ENCODE measurements at places on chromosomes 3 and 15.

DNA sequence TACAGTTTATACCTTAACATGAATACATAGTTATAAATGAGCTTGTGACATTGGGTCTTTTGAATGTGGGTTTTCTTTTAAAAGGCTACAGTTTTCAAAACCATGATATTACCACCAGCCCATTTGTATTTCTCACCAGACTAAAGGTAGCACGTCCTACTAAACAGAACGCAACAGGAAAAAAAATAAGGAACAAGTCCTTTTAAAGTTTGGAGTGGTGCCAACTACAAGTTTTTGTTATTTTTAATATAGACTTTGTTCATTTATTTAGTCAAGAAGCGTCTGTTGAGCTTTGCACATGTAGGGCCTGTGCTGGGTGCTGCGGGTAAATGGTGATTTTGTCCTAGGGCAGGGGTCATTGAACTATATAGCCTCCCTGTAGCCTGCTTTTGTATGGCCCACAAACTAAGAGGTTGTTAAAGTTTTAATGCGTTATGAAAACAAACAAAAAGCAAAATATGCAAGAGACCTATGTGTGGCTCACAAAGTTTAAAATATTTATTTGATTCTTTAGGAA, 164.4 kb downstream of the GHSR start:
- no peak for DNase-seq

DNA sequence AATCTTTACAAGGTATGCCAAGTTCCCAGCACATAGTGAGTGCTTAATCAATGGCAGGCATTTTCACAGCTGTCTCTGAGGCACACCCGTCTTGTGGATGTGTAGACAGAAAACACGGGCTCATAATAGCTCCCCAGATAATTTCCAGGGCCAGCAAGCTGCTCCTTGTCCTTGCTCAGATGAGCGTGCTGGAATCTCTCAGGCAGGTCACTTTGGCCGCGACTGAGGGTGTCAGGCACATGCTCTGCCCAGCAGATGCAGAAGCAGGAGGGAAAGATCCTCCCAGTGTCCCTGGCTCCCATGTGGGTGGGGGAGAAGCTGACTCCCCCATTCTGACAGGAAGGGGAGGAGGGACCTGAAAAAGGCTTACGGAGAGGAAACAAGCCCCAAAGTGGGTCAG, 35.6 kb upstream of the SLC6A1 start:
- DNase-seq: no peak

DNA sequence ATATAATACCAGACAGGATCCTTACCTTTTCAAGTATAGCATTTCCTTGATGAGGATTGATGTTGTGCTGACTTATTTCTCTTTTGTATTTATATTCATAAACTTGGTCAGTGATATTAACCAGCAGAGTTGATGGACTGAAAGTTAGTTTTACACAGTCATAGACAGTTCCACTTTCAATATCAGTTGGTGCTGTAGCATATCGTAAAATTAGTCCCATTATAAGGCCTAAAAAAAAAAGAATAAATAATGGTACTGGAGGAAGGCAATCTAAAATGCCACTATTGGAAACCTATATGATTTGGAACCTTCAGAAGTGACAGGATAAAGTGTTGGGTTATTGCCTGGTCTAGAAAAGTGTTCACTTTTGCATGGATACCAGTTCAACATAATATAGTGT, 16.3 kb downstream of the SLC9A9 start:
- no peak for DNase-seq

DNA sequence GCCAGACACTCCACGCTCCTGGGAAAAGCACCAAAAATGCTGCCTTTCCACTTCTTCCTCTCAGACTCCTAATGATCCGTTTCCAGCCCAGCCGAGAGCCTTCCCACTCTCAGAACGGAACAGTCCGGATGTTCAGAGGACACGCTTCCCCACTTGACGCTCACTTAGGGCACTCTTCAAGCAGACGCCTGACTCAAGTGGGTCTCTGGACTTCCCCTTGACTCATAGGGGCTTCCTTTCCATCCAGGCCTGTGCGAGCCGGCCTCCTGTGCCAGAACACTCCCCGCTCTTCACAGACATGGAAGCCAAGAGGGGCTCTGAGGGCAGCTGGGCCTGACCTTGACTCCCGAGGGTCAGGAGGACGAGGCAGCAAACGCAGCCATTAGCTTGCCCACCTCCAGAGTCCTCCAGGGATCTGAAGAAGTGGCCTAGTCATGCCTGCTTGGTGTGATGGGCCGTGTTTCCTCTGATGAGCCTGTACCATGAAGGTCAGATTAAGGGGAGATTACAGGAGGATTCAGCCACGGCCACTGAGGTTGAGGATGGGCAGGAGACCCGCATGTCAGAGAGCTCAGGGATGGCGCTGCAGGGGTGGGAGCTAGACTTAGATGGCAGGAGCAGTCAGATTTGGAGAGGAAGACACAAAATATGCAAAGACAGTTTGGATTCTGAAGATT, 114.7 kb upstream of the TLE3 start:
- no peak for DNase-seq

DNA sequence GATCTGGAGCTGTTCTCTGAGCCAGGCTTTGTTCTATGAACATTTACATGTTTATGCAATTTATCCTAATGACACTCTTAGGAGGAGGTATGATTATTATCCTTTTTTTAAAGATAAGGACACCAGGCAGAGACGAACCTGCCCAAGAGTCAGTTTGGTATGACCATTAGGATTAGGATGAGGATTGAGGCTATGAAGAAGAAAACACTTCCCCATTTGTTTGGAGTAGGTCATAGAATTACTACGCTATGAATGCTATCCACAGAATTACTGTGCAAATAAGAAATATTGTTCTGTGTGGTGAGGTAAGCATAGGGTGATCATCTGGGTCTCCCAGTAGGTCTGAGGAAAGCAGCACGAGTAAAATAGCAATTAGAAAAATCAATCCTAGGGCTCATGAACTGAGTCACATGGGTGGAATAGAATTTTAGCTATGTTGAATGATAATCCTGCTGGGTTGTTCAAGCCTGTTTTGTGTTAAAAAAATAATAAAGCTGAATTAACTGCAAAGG, 23.9 kb downstream of the EIF4E3 start:
- DNase-seq: no peak

DNA sequence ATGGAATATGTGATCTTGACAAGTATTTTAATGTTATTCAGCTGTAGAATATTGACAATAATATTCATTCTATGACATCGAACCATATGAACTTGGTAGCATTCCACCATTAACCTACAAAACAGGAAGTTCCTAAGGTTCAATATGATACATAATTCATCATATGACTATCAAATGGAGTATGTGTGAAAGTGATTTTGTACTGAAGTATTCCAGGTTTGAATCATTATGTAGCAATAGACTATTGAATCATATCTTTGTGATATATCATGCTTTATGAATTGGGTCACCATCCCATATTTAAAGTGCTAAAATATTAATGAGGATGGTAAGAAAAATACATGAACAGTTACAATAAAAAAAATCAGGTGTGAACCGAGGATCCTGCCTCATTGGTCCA, 95.1 kb downstream of the TP63 start:
- no peak for DNase-seq

Data from CMK (cell line).